Mesothelial cell of epicardium (in vitro differentiated cells): ENCODE measurements at places on chromosomes 16 and 17.

- H3K4me3 ChIP-seq: no peak overlapping the region
- no peak for DNase-seq
- H3K4me1 ChIP-seq: peaks cover 3% of the 10 kb centered on the region
- H3K27ac ChIP-seq: no peak overlapping the region
These were observed 33.4 kb downstream of the BRD7 start for GRCh38 chr16:50335196-50335958.

GRCh38 chr17:32880671-32881453 is 3.9 kb upstream of the MYO1D start:
- no peak overlapping the region for H3K27ac ChIP-seq
- no peaks in the 10 kb centered on the region for H3K36me3 ChIP-seq
- H3K4me1 ChIP-seq: peaks cover 7% of the 10 kb centered on the region
- DNase-seq: no peak
- H3K27me3 ChIP-seq: no peaks in the 10 kb centered on the region
- no peak overlapping the region for H3K4me3 ChIP-seq

DNA sequence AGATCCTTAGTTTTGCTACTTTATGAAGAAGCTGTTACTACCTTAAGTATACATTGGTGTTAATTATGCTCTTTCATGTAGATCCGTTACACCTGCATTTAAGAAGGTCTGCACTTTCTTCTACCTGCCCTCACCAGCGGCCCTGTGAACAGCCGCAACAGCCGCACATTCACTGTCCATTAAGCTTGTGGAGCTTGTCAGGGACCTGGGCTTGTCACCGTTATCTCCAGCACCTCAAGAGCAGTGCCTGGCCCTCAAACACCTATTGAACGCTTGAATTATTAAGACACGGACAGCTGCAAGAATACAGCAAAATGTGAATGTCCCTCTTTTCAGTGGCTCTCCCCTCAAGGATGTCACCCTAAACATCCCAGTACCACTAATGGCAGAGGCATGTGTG is 3.0 kb upstream of the MXRA7 start:
- DNase-seq: no peak
- H3K27me3 ChIP-seq: no peaks in the 10 kb centered on the region
- H3K4me1 ChIP-seq: peaks cover 21% of the 10 kb centered on the region
- no peak overlapping the region for H3K27ac ChIP-seq

DNA sequence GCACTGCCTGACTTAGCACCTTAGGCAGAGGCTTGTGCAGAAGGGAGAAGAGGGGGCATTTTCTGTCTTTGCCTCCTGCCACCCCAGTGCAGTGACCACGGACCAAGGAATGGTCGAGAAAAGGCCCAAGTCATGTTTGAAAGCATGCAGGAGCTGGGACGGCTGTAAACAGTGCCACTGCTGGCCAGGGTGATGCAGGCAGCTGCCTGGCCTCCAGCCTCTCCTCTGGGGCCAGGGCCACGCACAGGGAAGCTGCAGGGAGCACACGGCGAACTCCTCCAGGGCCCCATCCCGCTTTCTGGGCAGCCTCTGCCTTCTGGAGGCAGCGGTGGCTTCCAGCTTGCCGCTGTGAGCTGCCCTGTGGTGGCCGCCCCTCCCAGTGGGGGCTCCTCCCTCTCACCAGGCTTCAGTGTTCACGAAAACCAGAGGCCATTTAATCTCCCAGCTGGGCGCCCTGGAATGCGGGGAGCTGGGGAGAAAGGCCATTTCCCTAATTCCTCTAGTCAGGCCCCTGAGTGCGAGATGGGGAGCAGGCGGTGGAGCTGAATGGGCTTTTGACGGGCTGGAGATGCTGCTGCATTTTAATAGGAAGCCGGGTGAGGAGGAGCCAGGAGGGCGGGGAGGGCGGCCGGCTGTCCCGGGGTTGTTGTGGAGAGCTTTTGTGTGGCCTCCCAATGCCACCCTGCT is 28.7 kb upstream of the DNAI2 start:
- H3K36me3 ChIP-seq: peaks cover 4% of the 10 kb centered on the region
- peaks cover 19% of the 10 kb centered on the region for H3K27me3 ChIP-seq
- H3K27ac ChIP-seq: no peak overlapping the region
- H3K4me3 ChIP-seq: no peak overlapping the region
- DNase-seq: no peak

GRCh38 chr16:47991491-47991890 is 164.3 kb downstream of the ABCC12 start:
- H3K27ac ChIP-seq: no peak overlapping the region
- H3K4me1 ChIP-seq: no peaks in the 10 kb centered on the region
